ENCODE measurements at places on chromosomes 5 and 9. TPM values are rescaled to one million over a fixed set of nuclear protein-coding genes. Genes with fewer than 3 reads are reported as not detected.

The KCNIP1 gene
- not detected for total RNA-seq

DNA sequence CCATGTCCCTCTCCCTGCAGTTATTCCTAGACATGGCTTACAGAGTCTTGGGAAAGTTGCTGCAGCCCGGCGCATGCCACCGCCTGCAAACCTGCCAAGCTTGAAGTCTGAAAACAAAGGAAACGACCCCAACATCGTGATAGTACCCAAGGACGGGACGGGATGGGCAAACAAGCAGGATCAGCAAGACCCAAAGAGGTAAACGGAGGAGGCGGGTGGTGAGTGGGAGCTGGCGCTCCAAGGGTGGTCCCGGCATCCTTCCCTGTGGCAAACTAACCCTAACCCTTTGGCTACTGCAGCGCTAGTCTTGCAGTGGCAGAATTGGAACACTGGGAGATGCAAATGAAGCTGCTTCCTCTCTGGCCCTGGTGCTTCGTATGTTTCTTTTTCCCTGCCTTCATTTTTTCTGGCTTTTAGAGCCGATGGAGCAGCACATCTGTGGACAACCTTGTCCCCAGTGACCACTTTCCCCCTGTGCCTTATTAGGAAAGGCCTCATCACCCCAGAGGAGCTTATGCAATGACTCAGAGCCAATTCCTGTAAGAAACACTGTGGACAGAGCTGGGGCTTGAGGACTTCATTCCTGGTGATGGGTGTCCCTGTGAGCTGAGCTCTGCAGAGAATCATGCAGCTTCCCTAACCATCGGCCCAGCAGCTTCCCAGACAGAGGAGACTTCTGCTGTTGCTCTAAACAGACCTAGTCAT is 38.9 kb downstream of the PRRC2B start:
- no peak for DNase-seq

The FOXD4L3 gene
- total RNA-seq = 0.29 TPM

- no peak for DNase-seq
Observed at GRCh38 chr9:133960568-133961129, 31.5 kb downstream of the VAV2 start.

GRCh38 chr5:111229871-111230810 is 6.0 kb downstream of the CAMK4 start:
- DNase-seq = peak; percentile 72

DNA sequence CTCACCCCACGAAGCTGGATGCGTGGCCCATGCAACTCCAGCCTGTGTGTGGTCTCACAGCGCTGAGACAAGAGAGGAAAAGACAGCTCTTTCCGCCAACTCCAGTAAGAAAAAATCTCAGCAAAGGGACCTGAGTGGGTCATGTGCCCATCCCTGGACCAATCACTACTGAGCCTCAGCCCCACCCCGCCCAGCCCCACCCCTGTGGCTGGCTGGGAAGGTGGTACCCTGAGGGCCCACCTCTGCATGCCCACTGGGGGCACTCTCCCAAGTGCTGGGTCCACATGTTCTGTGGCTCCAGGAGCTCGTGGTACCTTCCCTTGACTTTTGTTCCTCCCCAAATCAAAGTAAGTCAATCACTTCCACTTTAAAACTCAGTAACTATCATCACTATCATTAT is 105.1 kb upstream of the SMIM23 start:
- no peak for DNase-seq

DNA sequence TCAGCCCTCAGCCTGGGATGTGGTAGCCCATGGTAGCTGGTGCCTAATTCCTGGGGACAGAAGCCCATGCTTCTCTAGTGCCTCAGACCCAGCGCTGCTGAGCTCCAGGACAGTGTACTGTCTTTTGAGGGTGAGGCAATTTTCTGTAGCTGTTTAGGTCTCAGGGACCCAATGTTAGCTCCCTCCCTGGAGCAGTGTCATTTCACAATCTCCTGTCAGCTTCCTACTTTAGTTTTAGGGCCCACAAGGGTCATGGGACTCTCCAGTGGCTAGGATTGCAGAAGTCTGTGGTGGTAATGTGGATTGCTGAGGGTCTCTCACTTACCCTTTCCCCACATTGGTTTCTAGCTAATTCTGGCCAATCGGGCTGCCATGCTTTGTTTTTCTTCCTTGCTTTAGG is 67.7 kb upstream of the CCL21 start:
- no peak for DNase-seq

The MZB1 gene
- 2.2 TPM for total RNA-seq

DNA sequence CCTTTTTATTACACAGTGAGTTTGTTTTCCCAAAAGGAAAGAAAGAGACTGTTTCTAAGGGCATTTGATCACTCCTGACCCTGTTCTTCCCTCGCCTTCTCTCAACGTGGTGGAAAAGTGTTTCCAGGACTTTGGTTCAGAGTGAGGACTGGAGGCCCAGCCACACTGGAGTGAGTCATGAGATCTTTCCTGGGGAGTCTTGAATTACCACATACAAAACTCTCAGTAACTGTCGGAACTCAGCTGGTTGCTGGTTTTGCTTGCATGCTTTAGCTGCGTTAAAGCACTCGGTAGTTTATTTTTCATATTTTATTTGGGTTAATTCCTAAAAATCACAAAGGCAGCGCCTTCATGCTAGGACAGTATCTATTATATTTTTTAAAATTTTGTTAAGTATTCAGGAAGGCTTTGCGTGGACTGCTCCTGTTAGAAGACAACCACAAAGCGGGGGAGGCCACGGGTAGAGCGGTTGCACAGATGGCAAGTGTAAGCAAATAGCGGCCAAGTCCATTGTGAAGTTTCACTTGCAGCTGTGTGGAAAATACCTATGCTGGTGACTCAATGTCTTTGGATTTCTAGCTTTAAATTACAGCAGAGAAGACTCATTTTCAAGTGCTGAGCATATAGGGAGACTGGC is 77.7 kb downstream of the ARSB start:
- DNase-seq = no peak

GRCh38 chr5:109612278-109612905 is 77.3 kb upstream of the MAN2A1 start:
- DNase-seq = no peak

DNA sequence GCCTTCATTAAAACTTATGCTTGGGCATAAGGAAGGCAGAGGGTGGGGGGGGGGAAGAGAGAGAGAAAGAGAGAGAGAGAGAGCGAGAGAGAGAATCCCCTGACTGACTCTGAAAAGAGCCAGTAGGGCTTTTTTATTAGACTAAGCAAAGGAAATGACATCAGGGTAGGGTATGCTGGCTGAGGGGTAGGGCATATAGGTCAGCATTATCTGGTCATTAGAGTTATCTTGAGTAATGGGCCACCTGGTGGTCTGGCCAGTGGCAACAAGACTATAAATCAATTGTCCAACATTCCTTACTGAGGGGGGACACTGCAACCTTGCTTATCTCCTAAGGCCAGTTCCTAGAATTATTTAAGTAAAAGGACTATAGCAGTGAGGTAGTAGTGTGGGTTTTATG is 67.2 kb downstream of the TSSK1B start:
- DNase-seq = no peak

GRCh38 chr5:80208381-80208780 is 47.5 kb downstream of the SERINC5 start:
- no peak for DNase-seq

GRCh38 chr5:157464519-157465171 is 4.6 kb downstream of the NIPAL4 start:
- no peak for DNase-seq

Data from naive thymus-derived CD8-positive, alpha-beta T cell (primary cell).